ENCODE measurements at places on chromosomes 13 and 19. TPM values are rescaled to one million over a fixed set of nuclear protein-coding genes. Genes with fewer than 3 reads are reported as not detected.

SIGLEC12 gene
- total RNA-seq = not detected

ZSCAN1 gene
- total RNA-seq = not detected

CEBPG gene
- total RNA-seq = 24.6 TPM

ZNF414 gene
- total RNA-seq = 14.5 TPM

TPTE2 gene
- total RNA-seq = not detected

GMIP gene
- total RNA-seq = 26.0 TPM

SNAPC2 gene
- total RNA-seq = 29.2 TPM

LILRB1 gene
- total RNA-seq = not detected

TNFSF13B gene
- total RNA-seq = 1.2 TPM

SHISA7 gene
- total RNA-seq = not detected

CEACAM16 gene
- not detected for total RNA-seq

ZNF534 gene
- total RNA-seq = not detected

CD177 gene
- total RNA-seq = 0.18 TPM

LPAR6 gene
- total RNA-seq = 22.3 TPM

ZNF415 gene
- 0.69 TPM for total RNA-seq

Data from endothelial cell of umbilical vein (primary cell).